Activated T-cell treated with anti-CD3 and anti-CD28 coated beads, Interleukin-2, amount 50 U/mL, for 72 hours (primary cell): ENCODE measurements at places on chromosomes 6 and 20. TPM values are rescaled to one million over a fixed set of nuclear protein-coding genes. Genes with fewer than 3 reads are reported as not detected.

DNA sequence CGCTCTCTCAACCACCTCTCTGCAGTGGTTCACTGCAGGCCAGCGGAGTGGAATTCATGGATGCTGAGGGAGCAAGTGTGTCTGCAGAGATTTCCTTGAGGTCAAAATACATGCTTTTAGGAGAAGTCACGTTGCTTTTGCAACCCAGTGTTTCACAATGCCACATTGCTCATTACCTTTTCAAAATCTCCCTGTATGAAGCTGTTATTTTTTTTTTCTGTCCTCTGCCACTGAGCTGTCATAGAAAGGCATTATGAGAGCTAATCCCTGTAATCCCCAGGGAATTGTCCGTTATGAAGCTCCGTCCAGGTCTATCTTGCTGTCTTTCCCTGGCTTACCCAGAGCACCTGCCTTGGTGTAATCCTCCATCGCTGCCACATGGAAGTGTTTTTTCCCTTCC lies 60.5 kb upstream of the SLC22A23 start:
- no peaks in the 10 kb centered on the region for H3K36me3 ChIP-seq
- no peak overlapping the region for H3K27ac ChIP-seq
- no peaks in the 10 kb centered on the region for H3K4me1 ChIP-seq
- DNase-seq, result no peak

GRCh38 chr6:122050242-122050755 lies 349.2 kb upstream of the HSF2 start:
- no peak overlapping the region for H3K27ac ChIP-seq
- no peak for DNase-seq
- H3K4me1 ChIP-seq, result no peaks in the 10 kb centered on the region
- peaks cover 6% of the 10 kb centered on the region for H3K27me3 ChIP-seq
- no peak overlapping the region for H3K4me3 ChIP-seq

DNA sequence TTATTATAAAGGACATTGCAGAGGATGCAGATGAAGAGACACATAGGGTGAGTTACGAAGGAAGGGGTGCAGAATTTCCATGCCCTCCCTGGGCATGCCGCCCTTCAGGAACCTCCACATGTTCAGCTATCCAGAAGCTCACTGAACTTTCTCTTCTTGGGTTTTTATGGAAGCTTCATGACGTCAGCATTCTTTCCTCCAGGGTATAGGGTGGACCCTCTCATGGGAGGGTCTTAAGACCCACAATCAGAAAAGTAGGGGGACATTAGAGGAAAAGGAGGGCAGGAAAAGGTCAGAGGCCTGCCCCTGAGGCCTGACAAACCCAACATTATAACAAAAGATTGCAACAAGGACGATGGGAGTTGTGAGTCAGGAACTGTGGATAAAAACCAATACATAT lies 14.6 kb upstream of the DCBLD1 start:
- DNase-seq, result no peak
- no peak overlapping the region for H3K4me3 ChIP-seq
- peaks cover 32% of the 10 kb centered on the region for H3K4me1 ChIP-seq
- H3K27ac ChIP-seq, result no peak overlapping the region

- DNase-seq, result no peak
- no peak overlapping the region for H3K4me3 ChIP-seq
- no peaks in the 10 kb centered on the region for H3K4me1 ChIP-seq
- H3K36me3 ChIP-seq, result no peaks in the 10 kb centered on the region
- no peaks in the 10 kb centered on the region for H3K27me3 ChIP-seq
- no peak overlapping the region for H3K27ac ChIP-seq
Observed at GRCh38 chr6:48757661-48758060, 646.7 kb upstream of the PTCHD4 start.

DNA sequence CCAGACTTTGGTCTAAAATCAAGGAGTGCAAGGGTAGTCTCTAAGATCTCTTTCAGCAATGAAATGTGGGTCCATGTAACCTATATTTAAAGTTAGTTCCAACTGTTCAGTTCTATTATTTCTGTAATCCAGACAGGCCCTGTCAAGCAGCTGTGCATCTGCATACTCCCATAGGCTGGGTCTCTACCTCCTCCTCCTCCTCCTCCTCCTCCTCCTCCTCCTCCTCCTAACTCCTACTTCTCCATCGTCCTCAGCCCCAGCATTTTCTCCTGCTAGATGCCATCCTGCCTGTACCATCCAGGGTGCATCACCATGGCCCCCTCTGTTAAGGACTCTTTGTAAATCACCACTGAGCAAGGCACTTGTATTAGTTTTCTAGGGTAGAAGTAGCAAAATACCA lies 52.4 kb upstream of the TPD52L1 start:
- no peak overlapping the region for H3K27ac ChIP-seq
- H3K4me1 ChIP-seq, result no peaks in the 10 kb centered on the region
- DNase-seq, result no peak
- H3K27me3 ChIP-seq, result peaks cover 9% of the 10 kb centered on the region

DNA sequence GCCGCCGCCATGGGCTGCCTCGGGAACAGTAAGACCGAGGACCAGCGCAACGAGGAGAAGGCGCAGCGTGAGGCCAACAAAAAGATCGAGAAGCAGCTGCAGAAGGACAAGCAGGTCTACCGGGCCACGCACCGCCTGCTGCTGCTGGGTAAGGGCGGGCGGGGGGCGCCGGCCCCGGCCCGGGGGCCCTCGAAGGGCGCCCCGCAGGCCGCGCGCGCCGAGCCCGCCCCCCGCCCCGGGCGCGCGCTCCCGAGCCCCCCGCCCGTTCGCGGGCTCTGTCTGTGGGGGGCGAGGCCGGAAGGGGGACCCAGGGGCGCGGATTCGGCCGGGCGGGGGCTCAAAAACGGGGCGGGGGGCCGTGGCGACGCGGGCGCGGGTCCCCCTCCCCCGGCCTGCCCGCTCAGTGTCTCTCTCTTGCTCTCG lies 39.2 kb downstream of the GNAS start:
- H3K36me3 ChIP-seq, result peaks cover 13% of the 10 kb centered on the region
- H3K27me3 ChIP-seq, result no peaks in the 10 kb centered on the region
- H3K4me1 ChIP-seq, result peaks cover 47% of the 10 kb centered on the region
- DNase-seq, result peak; percentile 53
- peak overlapping the region; percentile 97 for H3K4me3 ChIP-seq

GRCh38 chr6:96743496-96743895 lies 93.8 kb downstream of the GPR63 start:
- no peak overlapping the region for H3K27ac ChIP-seq
- no peak for DNase-seq
- H3K27me3 ChIP-seq, result peaks cover 8% of the 10 kb centered on the region
- H3K4me1 ChIP-seq, result no peaks in the 10 kb centered on the region
- H3K36me3 ChIP-seq, result no peaks in the 10 kb centered on the region
- H3K4me3 ChIP-seq, result no peak overlapping the region

Gene TDP2
- 58.3 TPM for total RNA-seq

Gene RAD21L1
- 1.2 TPM for total RNA-seq

DNA sequence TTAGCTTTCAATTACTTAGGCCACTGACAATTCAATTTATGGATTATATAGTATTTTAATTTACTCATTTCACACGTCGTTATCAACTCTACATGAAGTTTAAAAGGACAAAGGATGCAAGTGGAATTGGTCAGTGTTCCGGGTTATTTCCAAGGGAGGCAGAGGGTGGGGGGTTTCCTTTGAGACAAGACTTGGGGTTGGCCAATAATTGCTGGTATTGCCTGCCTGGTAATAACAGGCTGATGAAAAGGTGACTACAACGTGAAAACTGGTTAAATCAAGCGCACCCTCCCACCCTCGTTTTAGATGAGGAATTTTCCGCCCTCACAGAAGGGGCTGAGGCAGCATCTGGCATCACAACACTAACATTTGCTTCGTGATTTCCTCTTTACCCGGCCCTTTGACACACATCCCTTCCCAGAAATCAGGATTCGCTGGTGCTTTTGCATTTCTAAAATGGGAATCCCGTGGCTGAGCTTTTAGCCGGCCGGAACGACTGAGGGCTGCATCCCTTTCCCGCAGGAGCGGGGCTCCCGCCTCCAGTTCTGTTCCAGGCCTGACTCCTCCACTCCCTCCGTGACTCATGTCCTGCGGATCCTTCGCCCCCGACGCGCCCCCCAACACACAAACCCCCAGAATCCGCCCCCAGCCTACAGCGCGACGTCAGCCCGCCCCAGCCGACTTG lies 999 bp upstream of the PIM1 start:
- H3K27me3 ChIP-seq, result no peaks in the 10 kb centered on the region
- peak overlapping the region; percentile 98 for H3K27ac ChIP-seq
- peaks cover 27% of the 10 kb centered on the region for H3K36me3 ChIP-seq
- peak overlapping the region; percentile 94 for H3K4me3 ChIP-seq
- peak; percentile 27 for DNase-seq
- H3K4me1 ChIP-seq, result peaks cover 36% of the 10 kb centered on the region

GRCh38 chr6:1757131-1757530 lies 147.4 kb downstream of the FOXC1 start:
- no peak overlapping the region for H3K4me3 ChIP-seq
- no peak overlapping the region for H3K27ac ChIP-seq
- peaks cover 10% of the 10 kb centered on the region for H3K36me3 ChIP-seq
- DNase-seq, result no peak

Gene GLP1R
- total RNA-seq, result 2.1 TPM

GRCh38 chr6:16731478-16732051 lies 29.7 kb downstream of the ATXN1 start:
- no peaks in the 10 kb centered on the region for H3K27me3 ChIP-seq
- peak overlapping the region; percentile 75 for H3K27ac ChIP-seq
- DNase-seq, result peak; percentile 44

Gene LINC00237
- total RNA-seq, result 0.49 TPM

Gene IPCEF1
- total RNA-seq, result 17.6 TPM

DNA sequence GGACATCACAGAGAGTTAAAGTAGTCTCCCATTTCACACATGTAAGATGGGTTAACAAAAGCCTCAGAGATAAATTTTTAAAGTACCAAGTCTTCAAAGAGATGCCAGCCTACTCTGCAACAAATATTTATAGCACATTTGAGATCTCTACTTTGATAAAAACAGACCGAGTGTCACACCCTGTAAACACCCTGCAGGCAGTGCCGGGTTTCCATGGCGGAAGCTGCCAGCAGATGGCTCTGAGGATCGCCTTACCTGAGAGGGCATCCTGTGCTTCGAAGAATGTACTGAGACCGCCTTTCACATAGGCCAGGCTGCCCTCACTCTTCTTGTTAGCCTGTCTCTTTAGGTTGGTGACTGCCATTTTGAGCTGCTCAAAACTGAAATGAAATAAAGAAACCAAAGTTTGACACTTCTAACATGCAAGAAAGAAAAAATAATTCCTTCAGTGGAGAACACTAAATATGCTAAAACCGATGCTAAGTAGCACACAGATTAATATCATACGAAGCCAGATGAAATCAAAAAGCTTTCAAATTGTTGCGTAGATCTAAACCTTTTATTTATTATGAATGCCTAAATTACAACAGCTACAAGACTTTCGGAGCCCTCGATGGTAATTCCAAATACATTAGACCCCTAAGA lies 39.3 kb downstream of the HUS1B start:
- H3K4me3 ChIP-seq, result no peak overlapping the region
- no peaks in the 10 kb centered on the region for H3K27me3 ChIP-seq
- H3K27ac ChIP-seq, result no peak overlapping the region
- DNase-seq, result no peak
- no peaks in the 10 kb centered on the region for H3K4me1 ChIP-seq

- H3K4me1 ChIP-seq, result peaks cover 32% of the 10 kb centered on the region
- H3K4me3 ChIP-seq, result peak within 1 kb of the TSS; percentile 76
- no peaks in the 10 kb centered on the region for H3K36me3 ChIP-seq
- peak within 1 kb of the TSS; percentile 76 for H3K27ac ChIP-seq
- peak; percentile 8 for DNase-seq
Observed at GRCh38 chr20:13008761-13009681, at the start of gene SPTLC3. Gene SPTLC3 (plus strand): TSS chr20:13008972. CDS start chr20:13009268, 296 bp downstream.

Gene RAB44
- 0.09 TPM for total RNA-seq

GRCh38 chr20:21074605-21075336 lies 31.4 kb downstream of the LINC00237 start:
- H3K27ac ChIP-seq, result no peak overlapping the region
- peaks cover 29% of the 10 kb centered on the region for H3K27me3 ChIP-seq
- H3K4me1 ChIP-seq, result no peaks in the 10 kb centered on the region
- no peaks in the 10 kb centered on the region for H3K36me3 ChIP-seq
- no peak for DNase-seq

Gene MDFI
- not detected for total RNA-seq

DNA sequence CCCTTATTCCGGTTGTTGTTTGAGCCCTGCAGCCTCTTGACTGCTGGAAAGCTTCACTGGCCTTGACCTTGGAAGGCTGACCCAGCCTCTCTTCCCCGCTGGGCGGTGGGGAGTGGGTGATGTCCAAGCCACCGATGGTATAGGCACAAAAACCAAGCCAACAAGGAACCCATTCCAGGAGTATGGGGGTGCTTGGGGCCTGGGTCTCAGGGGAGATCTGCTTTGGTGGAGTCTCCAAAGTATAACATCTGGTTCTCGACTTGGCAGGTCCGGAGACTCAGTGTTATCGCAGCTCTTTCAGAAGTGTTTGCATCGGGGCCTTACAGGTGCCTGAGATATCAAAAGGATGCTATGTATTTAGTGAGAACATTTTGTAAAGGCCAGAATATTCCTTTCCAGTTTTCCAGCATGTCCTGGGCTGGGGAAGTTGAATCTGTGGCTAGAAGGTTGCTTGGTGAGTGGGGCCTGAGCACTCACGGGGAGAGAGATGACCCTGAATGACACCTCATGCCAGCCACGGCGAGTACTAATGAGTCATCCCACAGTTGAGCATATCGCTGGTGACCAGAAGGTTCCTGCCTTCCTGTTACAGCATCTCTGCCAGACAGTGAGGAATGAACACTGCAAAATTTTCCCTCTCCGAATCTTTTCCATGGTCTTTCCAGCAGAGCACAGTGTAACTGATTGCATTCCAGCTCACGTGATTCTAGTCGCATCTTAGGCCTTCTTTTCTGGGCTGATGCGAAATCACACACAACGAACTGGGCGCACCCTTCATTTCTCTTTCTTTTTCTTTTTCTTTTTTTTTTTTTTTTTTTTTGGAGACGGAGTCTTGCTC lies 133.9 kb downstream of the ZDHHC14 start:
- no peak overlapping the region for H3K27ac ChIP-seq
- DNase-seq, result peak; percentile 43
- no peaks in the 10 kb centered on the region for H3K36me3 ChIP-seq
- H3K4me3 ChIP-seq, result no peak overlapping the region
- H3K4me1 ChIP-seq, result peaks cover 26% of the 10 kb centered on the region
- no peaks in the 10 kb centered on the region for H3K27me3 ChIP-seq

DNA sequence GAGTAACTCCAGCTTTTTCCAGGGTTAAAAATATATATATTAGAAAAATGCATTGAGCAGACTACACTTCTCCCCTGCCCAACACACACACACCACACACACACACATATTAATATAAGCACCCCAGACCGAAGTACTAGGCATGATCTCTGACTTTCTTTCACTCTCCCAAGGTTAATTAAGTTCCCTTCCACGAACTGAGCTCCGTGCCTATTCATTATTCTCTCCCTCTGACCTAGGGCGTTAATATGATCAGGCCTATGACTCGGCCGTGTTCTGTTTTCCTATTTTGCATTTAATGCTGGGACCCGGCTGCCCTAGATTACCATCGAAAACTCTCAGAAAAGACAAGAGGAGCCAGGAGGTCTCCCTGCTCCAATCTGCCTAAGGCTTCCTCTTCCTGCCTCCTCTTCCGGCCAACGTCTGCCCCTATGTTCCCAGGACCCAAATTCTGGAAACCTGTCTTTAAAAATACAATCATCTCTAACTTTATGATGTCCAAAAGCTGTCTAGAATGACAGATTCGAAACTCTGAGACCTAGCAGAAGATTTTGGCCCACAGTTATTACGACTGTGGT lies 6.1 kb upstream of the POU3F2 start:
- H3K27me3 ChIP-seq, result peaks cover 93% of the 10 kb centered on the region
- peak overlapping the region; percentile 5 for H3K27ac ChIP-seq
- peaks cover 64% of the 10 kb centered on the region for H3K4me1 ChIP-seq
- DNase-seq, result no peak

GRCh38 chr6:90284236-90285041 lies 12.2 kb downstream of the BACH2 start:
- H3K36me3 ChIP-seq, result peaks cover 19% of the 10 kb centered on the region
- peak overlapping the region; percentile 84 for H3K4me3 ChIP-seq
- DNase-seq, result peak; percentile 72
- peaks cover 97% of the 10 kb centered on the region for H3K4me1 ChIP-seq
